ENCODE measurements at places on chromosomes 5 and 9. TPM values are rescaled to one million over a fixed set of nuclear protein-coding genes. Genes with fewer than 3 reads are reported as not detected.

DNA sequence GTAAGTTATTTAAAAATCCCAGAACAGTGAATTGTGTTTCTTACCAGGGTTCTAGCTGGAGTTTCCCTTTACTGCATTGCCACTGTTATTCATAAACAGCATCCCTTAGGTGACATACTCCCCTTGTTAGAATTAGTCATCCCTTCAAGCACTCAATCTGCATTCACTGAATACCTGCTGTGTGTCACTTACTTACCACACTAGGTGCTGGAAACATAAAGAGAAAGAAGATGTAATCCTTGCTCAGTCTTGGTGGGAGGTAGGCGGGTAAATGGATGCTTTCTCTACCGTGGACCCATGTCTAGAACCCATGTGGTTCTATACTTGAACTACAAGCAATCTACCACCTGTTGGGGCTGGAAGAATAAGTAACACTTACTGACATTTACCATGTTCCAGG is 371.6 kb downstream of the KDM4C start:
- DNase-seq: no peak

DNA sequence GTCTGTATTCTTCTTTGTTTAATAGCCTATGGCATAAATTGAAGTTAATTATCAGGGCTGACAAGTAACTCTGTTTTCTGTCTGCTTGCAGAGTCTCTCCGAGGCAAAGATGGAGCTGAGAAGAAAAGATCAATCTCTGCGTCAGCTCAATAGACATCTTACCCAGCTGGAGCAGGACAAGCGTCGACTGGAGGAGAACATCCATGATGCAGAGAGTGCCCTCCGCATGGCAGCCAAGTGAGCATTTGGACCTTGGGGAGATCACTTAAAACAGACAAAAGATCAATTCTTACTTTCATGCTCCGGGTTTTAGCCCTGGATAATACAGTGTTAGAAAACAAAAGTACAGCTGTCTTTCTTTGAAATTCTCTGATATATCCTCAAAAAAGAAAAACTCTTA is 293.8 kb downstream of the CCDC171 start:
- DNase-seq: no peak

Gene DNAI1
- total RNA-seq: not detected

GRCh38 chr5:166860426-166860825 is 1431.0 kb upstream of the WWC1 start:
- no peak for DNase-seq

- DNase-seq: no peak
Measured at GRCh38 chr5:139745132-139745799, 50.3 kb upstream of the PSD2 start.

Gene UGT3A2
- total RNA-seq: not detected

DNA sequence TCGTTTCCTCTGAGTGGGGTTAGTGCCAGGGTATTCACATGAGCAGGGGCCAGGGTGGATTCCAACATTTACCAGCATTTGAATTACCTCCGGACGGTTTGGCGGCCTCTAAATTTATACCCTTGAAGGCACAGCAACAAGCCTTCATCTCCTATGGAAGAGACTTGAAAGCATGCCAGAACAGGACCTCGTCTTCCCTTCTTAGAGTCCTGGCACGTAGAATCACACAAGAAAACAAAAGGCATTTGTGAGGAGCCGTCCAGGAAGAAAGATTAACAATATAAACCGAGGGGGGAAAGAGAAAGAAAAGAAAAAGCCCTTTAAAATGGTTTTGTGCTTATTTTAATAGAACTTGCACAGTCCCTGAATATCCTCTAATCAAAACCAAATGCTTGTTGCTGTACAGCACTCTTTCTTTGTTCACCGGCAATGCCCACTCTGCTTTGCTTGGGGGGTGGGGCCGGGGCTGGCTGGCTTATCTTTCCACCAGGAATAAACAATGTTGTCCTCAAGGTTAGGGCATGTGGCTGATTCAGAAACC is 575.8 kb upstream of the ZNF462 start:
- no peak for DNase-seq

DNA sequence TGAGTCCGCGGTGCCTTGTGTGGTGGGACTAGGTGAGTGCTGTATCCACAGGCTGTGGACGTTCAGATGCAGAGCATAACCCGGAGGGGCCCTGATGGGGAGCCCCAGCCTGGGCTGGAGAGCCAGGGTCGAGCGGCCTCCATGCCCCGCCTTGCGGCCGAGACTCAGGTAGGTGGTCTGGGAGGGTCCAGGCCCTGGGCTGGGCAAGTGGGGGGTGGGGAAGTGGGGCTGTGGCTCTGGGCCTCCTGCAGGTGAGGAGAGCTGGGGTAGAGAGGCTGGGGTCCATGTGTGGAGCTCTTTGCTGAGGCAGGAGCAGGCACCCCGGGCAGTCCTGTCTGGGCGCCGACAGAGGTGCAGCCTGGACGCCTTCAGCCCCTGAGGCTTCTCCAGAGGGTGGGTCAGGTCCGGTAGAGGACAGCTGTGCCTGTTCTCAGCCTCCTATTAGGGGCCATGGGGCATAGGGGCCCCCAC is 241.1 kb downstream of the CACNA1B start:
- no peak for DNase-seq

Gene ZNF300
- 0.56 TPM for total RNA-seq

Gene SHOC1
- total RNA-seq: not detected

Gene RASEF
- 61.9 TPM for total RNA-seq

Gene NKD2
- total RNA-seq: 7.5 TPM

DNA sequence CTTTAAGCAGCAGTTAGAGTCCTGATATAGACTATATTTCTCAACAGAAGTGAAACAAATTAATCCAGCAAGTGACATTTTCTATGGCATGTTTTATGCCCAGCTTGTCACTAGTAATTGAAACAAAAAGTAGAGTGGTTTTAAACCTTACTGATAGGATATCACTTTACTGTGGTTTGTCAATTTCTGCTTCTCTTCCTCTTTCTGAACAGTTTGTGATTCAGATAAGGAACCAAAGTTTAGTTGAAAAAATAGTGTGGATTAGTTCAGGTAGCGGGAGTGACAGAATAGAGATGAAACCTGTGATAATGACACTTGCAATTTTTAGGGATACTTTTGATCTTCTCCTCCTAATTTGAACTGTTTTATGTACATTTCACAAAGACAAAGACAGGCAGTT is 485.7 kb upstream of the EDIL3 start:
- no peak for DNase-seq

GRCh38 chr5:178526773-178527457 is 63.3 kb downstream of the COL23A1 start:
- no peak for DNase-seq

Gene CDH9
- not detected for total RNA-seq

DNA sequence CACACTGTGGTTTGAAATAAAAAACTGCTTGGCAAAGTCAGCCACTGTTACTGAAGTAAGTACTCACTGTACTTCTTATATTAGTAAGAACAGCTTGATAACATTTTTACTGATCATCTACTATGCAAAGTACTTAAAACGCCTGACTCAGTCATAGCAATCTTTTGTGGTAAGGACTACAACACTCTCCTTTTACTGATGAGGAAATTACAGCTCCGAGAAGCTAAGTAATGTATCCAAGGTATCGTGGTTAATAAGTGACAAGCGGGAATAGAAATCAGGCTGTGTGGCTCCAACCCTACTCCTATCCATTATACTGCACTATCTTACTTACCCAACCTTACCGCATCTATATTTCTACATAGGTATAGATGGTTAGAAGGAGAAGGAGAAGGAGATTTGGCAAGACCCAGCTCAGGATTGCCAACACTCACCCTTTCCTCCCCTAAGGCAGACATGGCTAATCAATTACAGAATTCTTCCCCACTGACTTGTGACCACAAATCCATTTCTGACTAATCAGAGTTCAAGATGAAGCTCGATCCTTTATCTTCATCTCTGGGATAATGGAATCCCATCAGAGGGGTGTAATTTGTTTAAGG is 281.4 kb downstream of the SPOCK1 start:
- DNase-seq: no peak

GRCh38 chr9:85594316-85594715 is 147.4 kb downstream of the AGTPBP1 start:
- no peak for DNase-seq

DNA sequence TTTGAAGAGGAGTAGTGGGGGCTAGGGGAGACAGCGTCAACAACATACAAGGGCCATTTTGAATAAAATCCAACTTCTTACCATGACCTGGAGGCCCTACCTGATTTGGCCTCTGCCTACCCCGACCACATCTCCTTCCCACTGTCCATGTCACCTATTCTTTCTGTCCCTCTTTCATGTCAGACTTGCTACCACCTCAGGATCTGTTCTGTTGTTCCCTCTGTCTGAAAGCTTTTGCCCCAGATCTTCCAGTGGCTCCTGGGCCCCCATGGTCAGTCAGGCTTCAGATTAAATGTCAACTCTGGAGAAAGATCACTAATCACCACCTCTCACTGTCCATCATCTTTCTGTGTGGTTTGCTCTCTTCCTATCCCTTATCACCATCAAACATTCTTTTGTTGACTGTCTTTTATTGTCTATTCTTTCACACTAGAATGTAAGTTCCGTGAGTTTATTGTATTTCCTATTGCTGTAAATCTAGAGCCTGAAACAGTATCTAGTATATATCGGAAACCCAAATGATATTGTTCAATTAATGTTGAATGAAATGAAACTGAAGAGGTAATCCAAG is 31.2 kb upstream of the APC start:
- DNase-seq: no peak

Gene OTP
- not detected for total RNA-seq

GRCh38 chr5:176501333-176501732 is 35.9 kb downstream of the RNF44 start:
- no peak for DNase-seq

DNA sequence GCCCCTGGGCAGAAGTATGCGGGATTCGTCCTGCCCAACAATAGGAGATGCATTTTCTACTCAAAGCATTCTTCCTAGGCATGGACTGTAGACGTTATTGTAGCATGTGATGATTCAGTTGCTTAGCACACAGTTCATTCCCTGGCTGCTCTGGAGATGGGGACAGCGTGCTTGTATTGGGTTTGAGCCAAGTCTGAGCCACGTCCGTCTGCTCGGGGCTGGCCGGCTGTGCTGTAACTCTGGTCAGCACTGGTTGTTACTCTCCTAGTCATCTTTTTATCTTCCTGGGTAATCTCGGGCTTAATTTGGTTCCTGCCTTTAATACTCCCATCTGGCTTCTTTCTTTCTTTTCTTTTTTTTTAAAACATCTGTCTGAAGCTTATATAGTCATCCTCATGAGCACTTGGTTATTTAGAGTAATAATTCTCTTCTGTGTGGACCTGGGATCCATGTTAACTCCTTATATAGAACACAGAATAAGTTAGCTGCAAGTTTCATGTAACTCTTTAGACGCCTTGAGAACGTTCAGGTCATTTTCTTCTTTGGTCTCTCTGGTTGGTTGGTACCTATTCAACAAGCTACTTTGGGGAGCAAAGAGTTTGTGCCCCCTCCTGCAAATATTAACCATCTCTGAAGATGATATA is 118.8 kb upstream of the RPS23 start:
- DNase-seq: peak; percentile 72

Gene MLANA
- not detected for total RNA-seq

- no peak for DNase-seq
Measured at GRCh38 chr5:110940136-110940535, 131.4 kb upstream of the TSLP start.

DNA sequence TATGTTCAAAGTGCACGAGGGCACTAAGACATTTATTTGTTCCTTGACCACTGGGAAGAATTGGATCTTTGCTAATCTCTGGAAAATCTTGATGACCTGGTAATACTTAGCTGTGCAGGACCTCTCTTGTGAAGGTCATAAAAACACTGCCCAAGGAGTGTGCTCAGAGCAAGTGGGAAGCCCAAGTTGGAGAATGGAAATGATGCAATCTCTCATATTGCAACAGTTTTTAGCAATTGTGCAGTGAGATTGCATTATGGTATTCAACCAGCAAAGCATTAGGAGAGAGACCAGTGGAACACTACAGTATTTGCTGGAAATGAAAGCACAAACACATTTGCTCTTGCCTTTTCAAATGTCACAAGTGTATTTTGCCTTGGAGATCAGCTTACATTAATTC is 34.5 kb downstream of the TXNDC8 start:
- no peak for DNase-seq

- no peak for DNase-seq
Measured at GRCh38 chr9:2602704-2603116, 18.9 kb upstream of the VLDLR start.

DNA sequence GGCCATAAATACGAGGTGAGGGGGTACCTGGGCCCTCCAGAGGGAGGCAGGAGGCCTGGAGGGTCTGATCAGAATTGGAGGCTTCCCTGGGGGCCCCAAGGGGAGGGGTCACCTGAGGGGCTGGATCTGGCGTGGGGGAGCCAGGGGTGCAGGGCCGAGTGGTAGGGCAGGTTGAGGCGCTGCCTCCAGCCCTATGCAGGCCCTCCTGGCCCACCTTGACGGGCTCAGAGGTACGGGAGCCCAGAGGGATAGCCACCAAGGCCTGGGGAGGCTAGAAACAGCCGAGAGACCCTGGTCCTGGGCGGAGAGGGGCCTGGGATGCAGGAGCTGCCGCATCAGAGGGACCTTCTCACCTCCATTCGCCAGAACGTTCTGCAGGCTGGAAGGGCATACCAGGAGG is 24.3 kb downstream of the LHX3 start:
- DNase-seq: no peak

DNA sequence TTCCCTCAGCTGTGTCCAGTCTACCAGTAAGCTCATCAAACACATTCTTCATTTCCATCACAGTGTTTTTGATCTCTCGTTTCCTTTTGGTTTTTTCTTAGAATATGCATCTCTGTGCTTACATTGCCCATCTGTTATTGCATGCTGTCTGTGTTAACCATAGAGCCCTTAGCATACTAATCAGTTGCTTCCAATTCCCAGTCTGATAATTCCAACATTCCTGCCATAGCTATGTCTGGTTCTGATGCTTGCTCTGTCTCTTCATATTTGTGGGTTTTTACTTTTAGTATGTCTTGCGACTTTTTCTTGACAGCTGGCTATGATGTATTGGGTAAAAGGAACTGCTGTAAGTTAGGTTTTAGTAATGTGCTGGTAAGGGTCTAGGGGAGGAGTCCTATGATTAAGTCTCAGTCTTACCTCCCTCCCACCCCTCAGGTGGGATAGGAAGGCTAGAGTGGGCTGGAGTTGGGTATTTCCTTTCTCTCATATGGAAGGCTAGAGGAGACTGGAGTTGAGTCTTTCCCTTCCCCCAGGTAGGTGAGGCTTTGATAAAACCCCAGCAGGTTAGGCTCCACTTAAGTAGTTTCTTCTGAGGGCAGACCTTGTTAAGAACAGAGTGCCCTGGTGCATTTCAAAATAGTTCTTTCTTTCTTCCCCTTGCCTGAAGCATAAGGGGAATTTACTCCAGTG is 99.1 kb upstream of the RASGRF2 start:
- DNase-seq: no peak

DNA sequence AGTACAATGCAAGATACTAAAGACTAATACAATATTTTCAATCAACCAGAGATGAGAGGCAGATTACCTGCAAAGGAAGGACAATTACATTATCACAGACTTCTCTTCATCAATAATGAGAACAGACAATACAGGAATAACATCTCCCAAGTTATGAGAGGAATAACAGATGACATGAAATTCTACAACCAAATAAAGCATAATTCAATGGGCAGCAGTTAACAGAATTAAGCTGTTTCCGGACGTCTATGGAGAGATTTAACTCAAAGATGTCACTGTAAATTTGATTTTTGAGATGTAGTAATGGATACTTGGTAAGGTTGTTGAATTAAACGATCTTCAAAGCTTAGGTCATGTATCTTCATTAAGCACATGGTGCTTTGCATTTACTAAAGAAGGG is 19.8 kb upstream of the PARP8 start:
- no peak for DNase-seq

Gene SLCO4C1
- not detected for total RNA-seq

All from HT-29 (cell line).